ENCODE measurements at places on chromosomes 5 and 9.

DNA sequence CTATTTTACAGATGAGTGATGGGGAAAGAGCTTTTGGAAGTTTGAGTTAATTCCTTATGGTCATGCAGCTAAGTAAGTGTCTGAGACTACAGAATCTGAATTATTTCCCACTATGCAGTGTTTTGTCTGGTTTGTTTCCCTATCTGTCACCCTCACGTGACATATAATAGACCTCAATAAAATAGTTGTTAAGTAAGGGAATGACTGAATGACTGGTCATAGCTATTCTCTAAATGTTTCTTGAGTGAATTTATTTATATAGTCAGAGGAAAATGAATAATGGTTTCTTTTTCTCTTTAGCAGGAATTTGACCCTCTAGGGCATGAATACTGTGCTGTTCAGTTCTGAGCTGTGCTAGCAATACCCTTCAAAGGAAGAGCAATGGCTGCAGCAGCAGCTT lies 10.3 kb downstream of the TRIM32 start:
- no peak for DNase-seq

GRCh38 chr5:133366438-133366837 lies 245.9 kb downstream of the FSTL4 start:
- DNase-seq: no peak

GRCh38 chr5:59275170-59275509 lies 618.4 kb downstream of the PDE4D start:
- no peak for DNase-seq

DNA sequence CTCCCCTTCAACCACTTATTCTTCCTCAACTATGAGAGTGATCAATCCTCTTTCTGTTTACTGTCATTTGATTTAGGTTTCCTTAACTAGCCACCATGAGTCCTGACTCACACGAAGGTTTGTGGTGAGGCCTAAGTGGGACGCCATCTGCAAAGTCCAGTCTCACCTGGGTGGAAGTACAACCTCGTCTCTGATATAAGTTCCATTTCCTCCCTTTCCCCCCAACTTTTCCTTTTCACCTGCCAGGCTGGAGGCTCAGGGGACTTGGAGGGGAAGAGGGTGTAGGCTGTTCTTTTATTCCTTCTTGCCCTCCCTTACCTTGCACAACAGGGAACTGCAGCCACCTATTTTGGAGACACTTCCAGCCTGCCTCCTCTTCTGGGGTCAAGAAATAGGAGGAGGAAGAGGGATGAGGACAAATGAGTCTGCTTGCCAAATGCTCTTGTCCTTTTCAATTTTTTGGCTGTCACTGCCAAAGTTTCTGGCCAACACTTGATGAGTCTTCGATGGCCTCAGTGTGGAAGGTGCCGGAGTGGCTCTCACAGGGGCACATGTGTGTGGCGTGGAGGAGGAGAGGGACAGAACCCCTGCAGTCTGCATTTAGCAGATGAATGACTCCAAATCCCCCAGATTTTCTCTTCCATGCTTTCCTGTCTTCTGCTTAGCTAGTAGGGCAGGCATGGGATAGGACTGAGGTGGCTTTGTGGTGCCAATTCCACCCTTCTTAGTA lies 249.6 kb downstream of the NSG2 start:
- DNase-seq: no peak

DNA sequence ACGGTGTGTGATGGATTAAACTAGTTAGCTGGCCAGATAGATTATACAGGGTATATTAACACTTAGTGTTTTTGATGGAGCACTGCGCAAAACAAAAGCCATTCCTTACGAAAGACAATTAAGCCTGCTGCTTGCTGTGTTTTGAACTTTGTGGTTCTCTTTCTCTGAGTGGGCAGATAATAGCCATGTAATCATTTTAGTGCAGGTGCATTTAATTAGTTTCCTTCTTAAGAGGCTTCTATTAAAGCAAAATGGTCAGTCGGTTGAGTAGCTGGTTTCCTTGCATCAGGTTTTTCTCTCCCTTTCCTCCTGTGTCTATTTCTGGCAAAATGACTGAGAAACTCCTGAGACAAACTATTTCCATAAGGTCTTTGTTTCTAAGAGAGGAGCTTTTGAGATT lies 512.5 kb downstream of the DMAC1 start:
- no peak for DNase-seq

GRCh38 chr9:108296056-108296455 lies 559.7 kb downstream of the ACTL7B start:
- DNase-seq: no peak

DNA sequence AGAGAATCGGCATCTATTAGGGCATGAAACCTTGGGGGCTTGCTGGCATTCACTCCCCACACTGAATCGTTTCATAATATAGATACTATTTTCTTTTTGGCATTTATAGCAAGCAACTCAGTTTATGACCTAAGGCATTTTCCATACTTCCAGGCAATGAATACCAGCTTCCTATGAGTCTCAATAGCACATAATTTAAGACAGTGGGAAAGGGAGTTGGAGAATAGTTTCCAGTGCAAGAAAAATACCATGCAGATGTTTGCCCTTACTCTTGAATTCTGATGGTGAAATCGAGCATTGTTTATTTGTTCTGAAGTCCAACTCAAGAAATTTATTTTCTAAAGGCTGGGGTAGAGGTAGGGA lies 175.8 kb upstream of the KLF9 start:
- no peak for DNase-seq

GRCh38 chr9:93458712-93459111 lies 5.3 kb upstream of the FAM120AOS start:
- no peak for DNase-seq
